ENCODE measurements at places on chromosomes 4 and X. TPM values are rescaled to one million over a fixed set of nuclear protein-coding genes. Genes with fewer than 3 reads are reported as not detected.

Gene HS6ST2
- not detected for total RNA-seq

Gene SPANXA2
- total RNA-seq, result not detected

Gene EPGN
- 0.13 TPM for total RNA-seq

Gene OPN1MW3
- not detected for total RNA-seq

Gene RAB39B
- not detected for total RNA-seq

Gene TCEANC
- 1.4 TPM for total RNA-seq

Gene SPANXN4
- not detected for total RNA-seq

Gene RENBP
- total RNA-seq, result 3.1 TPM

Gene GPAT3
- total RNA-seq, result 24.8 TPM

Gene TCP11X2
- total RNA-seq, result not detected

Gene MTNR1A
- not detected for total RNA-seq

Gene SERPINA7
- not detected for total RNA-seq

Gene NAP1L3
- 1.2 TPM for total RNA-seq

Gene CLCN4
- 13.0 TPM for total RNA-seq

Gene STOX2
- 0.22 TPM for total RNA-seq

Gene CHRNA9
- total RNA-seq, result not detected

Gene FAM156A
- total RNA-seq, result 10.5 TPM

Gene ADGRG4
- under 0.01 TPM for total RNA-seq

Gene POLA1
- 32.3 TPM for total RNA-seq

Gene DNASE1L1
- 76.0 TPM for total RNA-seq

Gene MAGEB17
- total RNA-seq, result not detected

Gene NAA11
- not detected for total RNA-seq

Gene RBM41
- 21.0 TPM for total RNA-seq

Gene CDS1
- 0.07 TPM for total RNA-seq

Gene BRS3
- not detected for total RNA-seq

Gene MAGEB2
- not detected for total RNA-seq

Gene UGT2B15
- not detected for total RNA-seq

Gene KLHL5
- total RNA-seq, result 89.5 TPM

Gene MAGEA4
- not detected for total RNA-seq

Gene FAM47E
- total RNA-seq, result 0.13 TPM

Gene GRK4
- total RNA-seq, result 4.6 TPM

Gene PF4V1
- not detected for total RNA-seq

Gene NPFFR2
- total RNA-seq, result 0.36 TPM

Gene PPP3CA
- total RNA-seq, result 76.5 TPM

Gene HEPH
- total RNA-seq, result 1.8 TPM

Gene CPZ
- total RNA-seq, result not detected

Gene TEX11
- not detected for total RNA-seq

Gene TMSB15C
- total RNA-seq, result 7.3 TPM

Gene RELL1
- total RNA-seq, result 206 TPM

Gene MCF2
- not detected for total RNA-seq

Measured in thoracic aorta endothelial cell (primary cell).